Vagina (tissue), 2 donors: ENCODE measurements at places on chromosomes 4 and X.

DNA sequence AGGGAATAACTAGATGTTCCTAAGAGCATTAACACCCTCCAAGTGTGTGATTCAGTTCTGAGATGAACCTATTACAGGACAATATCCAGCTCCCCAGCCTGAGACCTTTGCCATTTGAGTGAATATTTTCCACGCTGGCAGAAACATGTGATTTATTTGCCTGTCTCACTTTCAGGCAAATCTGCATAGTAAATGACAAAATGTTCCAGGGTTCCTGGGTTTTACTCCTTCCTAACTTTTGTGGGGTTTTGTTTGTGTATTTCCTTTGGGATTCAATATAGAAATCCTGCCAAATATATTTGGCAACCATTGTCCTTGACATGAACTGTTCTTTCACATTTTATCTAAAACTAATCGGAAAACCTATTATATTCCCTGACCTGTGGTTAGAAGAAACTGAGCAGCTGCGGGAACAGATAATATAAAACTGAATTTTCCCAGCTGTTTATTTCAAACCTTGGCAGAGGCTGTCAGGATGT, 12.5 kb downstream of the F8 start:
- DNase-seq: no peak

DNA sequence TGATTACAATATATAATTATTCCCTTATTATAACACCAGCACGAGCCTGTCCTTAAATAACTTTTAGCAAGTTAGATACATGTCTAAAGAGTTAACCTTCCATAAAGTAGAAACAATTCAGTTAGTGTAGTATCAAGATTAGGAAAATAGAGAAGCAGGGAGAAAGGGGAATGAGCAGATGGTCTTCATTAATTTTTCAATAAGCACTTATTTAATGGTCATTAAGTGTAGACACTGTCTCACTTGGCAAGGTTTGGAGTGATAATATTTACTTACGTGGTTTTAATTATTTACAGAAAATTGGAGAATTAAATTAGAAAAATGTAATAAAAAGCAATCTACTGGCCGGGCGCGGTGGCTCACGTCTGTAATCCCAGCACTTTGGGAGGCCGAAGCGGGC, 99.7 kb downstream of the PDS5A start:
- no peak for DNase-seq

DNA sequence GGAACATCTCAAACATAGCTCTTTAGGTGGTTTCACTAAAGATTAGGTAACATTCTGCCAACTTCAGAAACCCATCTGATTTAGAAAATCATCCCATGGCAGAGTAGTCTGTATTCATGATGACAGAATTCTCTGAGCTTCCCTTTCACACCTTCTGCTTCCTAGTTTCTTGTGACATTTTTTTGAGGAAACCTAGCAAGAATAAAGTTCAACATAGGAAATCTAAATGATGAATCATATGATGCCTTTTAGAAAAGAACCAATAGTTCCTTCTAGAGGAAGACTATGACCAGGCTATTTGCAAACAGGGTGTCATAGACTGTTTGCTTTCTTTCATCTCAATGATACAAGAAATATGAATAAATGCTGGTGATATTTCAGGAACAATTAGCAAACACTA, 49.8 kb upstream of the CAMK2D start:
- DNase-seq: no peak

DNA sequence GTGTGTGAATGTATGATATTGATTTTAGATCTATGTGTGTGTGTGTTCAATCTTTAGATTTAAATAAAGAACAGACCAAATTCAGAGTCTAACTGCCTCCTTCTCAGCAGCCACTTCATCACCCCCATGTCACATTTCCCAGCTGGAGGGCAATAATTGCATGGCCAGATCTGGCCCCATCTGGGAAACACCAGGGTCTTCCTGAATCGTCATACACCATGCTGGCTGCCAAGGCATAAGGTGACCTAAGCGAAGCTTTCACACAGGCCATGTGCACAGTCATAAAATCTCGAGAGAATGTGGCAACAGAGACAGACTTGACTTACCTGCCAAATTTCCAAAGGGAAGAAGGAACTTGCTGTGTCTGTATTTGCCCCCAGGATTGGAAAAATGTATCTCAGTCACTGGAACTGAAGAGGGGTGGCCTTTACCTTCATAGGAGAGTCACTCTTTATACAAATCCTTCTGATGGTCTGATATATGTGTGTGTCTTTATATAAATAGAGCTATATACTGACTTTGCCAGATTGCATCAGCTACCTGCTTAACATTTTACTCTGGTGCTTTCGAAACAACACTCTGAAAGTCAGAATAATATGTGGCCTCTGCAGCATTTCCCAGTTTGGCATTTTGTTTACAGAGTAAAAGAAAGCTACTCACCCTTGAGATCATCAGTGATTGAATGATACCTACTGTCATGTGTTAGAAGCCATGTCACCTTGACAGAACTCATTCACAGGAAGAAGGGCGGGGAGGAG, at the start of gene PLAC1:
Gene PLAC1 (minus strand): TSS at position 470 of the 758 bp plus-strand sequence. CDS start 91,789 bp downstream, outside the sequence.
- DNase-seq: peak; percentile 10

- DNase-seq: no peak
These were observed 78.1 kb upstream of the HPGD start for GRCh38 chr4:174600391-174600790.

GRCh38 chr4:40688446-40689095, 58.9 kb upstream of the RBM47 start:
- no peak for DNase-seq

GRCh38 chrX:6644411-6644810, 109.5 kb upstream of the VCX3A start:
- no peak for DNase-seq

- no peak for DNase-seq
These were observed 83.6 kb downstream of the JAKMIP1 start for GRCh38 chr4:6116696-6117285.
